HEK293T (cell line): ENCODE measurements at places on chromosomes 2 and 18.

DNA sequence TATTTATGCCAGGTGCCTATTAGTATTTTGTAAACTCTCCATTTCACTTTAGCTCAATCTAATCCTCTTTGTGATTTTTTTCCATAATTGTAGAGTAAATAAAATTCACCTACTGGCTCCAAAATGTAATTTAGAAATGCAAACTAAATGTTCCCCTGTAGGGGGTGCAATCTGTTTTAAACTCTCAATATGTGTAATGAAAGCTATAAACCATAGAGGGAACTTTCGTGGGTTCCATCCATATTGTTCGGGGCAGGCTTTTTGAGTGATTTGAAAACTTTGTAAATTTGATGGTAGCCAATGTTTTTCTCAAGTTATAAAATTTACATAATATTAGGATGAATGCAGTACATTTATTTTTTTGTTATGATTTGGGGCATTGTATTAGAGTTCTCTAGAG is 49.4 kb downstream of the TSPYL6 start:
- peak; percentile 31 for DNase-seq

- no peak for DNase-seq
Observed at GRCh38 chr18:44541159-44541558, 139.5 kb upstream of the SETBP1 start.

GRCh38 chr2:15807418-15808203 is 132.7 kb upstream of the MYCN start:
- no peak for DNase-seq

DNA sequence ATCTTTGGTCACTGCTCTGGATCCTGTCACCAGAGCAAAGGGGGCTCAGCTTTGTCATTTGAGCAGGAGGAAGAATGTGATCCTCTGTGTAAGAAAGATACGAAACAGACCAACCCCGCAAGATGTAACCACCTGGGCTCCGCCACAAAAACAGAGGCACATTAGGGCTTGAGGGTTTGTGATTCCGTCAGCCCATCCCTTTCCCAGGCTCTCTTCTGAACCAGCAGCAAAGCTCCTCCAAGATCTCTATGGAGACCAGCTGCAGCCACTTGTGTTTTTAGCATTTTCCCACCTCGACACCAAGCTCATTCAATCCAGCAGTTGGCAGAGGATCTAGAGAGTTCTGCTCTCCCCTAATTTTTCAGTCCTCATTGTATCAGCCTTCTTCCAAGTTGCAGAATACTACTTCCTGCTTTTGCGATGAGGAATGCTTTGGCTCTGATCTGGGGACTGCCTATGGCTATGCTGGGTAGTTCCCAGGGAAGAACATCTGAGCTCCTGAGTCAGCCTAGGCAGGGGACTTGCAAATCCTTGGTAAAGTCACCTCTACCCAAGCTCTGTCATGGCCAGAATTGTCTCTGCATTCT is 139.6 kb upstream of the RAB12 start:
- no peak for DNase-seq

GRCh38 chr18:13003466-13003896 is 12.3 kb downstream of the CEP192 start:
- peak; percentile 57 for DNase-seq

DNA sequence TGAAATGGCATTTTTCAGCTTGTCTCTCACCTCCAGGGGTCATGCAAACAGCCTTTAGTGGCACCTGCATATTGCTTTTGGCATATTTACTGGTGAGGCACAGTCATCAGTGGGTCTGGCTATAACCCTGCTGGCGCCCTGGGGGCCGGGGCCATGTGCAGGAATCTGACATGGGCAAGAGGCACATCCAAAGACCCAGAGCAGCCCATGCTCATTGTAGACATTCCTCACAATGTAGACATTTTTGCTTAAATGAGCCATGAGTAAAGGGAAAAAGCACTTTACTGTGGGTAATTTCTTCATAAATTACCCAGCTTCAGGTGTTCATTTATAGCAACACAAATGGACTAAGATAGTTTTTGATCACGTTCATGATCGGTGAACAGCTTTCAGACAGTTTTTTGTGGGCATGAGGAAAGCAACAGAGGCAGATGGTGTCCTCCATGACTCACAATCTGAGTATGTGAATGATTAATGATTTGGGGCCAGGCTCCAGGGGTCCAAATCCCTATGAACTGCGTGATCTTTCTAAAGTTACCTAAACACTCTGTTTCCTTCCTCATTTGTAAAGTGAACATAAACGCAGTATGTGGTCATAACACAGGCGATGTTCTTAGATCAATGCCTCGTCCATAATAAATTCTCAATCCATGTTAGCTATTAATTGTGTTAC is 85.8 kb downstream of the LIPG start:
- DNase-seq = no peak
